EL (cell line): ENCODE measurements at places on chromosomes 6 and 20.

GRCh38 chr6:16254535-16254934 is 16.1 kb downstream of the GMPR start:
- DNase-seq, result no peak

DNA sequence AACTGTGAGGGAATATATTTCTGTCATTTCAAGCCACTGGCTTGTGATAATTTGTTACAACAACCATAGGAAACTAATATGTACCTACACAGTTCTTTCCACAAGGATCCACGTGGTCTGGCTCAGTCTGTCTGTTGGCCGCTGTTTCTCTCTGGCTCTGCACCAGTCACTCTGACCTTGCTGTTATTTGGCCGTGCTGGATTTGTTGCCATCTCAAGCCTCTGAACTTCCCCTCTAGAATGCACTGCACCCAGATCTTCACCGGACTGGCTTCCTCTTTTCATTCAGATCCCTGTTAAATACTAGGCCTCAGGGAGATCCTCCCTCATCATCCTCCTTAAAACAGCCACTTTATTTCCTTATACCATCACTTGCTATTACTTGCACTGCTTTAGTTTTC is 446.8 kb downstream of the TFAP2B start:
- no peak for DNase-seq

- no peak for DNase-seq
Observed at GRCh38 chr20:22544462-22544861, 39.9 kb downstream of the FOXA2 start.

DNA sequence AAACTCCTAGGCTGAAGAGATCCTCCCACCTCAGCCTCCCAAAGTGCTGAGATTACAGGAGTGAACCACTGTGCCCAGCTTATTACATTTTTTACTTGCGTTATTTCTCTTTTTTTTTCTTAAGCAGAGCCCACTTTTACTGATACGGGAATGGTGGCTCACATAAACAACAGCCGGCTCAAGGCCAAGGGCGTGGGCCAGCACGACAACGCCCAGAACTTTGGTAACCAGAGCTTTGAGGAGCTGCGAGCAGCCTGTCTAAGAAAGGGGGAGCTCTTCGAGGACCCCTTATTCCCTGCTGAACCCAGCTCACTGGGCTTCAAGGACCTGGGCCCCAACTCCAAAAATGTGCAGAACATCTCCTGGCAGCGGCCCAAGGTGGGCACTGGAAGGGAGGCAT is 10.5 kb downstream of the CAPN11 start:
- DNase-seq, result no peak

DNA sequence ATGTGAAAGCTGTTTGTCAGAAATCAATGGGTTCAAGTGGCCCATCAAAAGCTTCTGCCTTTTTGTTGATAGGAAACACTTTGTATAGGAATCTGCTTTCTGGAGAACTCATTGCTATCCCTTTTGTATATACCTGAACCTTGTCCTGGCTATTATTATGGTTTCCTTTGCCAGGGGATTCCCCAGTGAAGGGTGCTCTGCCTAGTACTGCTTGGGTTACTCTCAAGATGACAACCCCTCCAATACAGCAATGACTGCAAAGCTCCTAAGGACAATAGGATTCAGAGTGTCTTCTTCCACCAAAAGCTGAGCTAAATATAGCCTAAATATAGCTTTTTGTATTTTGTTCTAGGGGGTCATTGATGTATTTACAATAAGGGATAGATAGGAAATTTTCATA is 54.0 kb upstream of the PTPRK start:
- DNase-seq, result no peak

DNA sequence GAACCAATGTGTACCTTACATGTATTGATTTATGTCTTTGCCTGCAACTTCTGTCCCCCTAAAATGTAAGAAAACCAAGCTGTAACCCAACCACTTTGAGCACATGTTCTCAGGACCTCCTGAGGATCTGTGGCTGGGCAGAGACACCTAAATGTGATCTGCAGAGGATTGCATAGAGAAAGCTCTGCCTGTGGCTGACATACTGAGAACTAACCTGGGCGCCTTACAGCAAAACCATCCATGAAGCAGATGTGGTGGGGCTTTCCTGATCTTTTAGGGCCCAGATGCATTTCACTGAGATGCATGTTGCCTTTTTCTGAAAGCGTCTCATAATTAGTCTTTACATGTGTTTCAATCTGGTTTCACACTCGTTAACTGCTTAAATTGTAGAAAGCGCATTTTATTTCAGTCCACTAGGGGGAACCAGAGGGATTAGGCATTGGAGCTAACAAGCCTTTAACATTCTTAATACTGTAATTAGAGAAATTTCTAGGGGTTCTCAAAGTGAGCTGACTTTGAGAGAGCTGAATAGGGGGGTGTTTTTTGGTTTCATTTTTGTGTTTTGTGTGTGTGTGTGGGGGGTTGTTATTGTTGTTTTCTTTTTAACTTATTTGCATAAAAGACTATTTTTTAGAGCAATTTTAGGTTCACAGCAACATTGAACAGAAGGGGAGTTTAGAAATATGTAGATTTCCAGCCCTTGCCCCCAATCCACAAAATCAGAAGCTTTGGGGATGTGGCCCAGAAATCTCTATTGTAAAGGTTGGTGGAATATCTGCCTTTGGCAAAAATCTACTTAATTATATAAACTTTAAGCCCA is 50.9 kb upstream of the FAM184A start:
- DNase-seq, result peak; percentile 71

DNA sequence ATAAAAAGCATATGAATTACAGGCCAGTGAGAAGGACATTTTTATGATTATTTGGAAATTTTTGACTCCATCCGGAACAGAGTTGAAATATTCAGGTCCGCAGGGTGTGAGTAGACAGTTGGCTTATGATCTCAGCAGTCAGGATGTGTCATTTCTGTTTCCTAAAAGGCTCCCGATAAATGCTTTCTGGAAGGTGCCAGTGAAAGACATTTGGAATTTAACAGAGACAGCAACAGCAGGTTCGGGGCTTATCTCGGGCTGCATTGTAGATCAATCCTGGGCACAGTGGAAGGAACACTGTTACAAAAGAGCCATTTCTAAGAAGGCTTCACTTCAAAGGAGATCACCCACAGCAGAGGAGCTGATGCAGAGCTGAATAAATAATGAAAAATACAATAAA is 934.4 kb downstream of the KIF16B start:
- no peak for DNase-seq

GRCh38 chr20:51529758-51530157 is 12.8 kb downstream of the NFATC2 start:
- peak; percentile 21 for DNase-seq

DNA sequence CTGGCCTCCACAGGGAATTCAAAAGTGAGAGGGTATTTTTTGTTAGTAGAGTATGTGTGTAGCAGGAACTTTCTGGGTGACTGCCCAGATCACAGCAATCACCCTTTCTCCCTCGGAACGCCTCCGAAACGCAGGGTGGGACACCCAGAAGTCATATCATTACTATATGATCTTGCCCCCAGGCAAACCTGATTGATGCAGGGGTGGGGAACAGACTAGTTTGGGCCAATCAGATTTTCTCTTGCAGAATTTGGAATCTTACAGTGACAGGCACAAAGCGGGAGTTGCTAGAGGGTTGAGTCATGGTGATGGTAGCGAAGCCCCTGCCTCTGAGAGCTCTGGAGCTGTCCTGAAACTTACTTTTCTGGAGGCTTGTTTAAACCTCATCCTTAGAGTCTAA is 16.5 kb upstream of the RPN2 start:
- no peak for DNase-seq

- DNase-seq, result no peak
Observed at GRCh38 chr6:36226438-36227047, 30.0 kb downstream of the BRPF3 start.

- peak; percentile 35 for DNase-seq
Observed at GRCh38 chr6:22025468-22026163, 271.2 kb downstream of the PRL start.

GRCh38 chr6:150177952-150178520 is 35.2 kb downstream of the PPP1R14C start:
- DNase-seq, result no peak

GRCh38 chr6:77448546-77448945 is 14.7 kb downstream of the HTR1B start:
- DNase-seq, result no peak

DNA sequence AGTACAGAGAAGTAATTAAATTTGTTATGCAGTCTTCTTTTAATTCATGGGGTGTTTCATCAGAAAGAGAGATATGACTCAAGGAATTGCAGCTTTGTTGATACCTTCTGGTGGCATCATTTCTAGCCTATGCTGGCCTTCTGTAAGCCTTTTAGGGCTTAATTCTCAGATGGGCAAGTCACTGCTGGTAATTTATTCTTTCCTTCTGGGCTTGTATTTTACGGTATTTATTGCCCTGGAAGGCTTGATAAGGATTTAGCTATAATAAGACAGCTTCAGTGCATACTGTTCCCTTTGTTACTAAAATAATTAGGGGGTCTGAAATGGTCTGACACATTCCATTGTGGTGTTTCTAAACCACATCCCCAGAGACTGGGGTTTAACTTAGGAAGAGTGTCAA is 57.9 kb upstream of the EMILIN3 start:
- no peak for DNase-seq

DNA sequence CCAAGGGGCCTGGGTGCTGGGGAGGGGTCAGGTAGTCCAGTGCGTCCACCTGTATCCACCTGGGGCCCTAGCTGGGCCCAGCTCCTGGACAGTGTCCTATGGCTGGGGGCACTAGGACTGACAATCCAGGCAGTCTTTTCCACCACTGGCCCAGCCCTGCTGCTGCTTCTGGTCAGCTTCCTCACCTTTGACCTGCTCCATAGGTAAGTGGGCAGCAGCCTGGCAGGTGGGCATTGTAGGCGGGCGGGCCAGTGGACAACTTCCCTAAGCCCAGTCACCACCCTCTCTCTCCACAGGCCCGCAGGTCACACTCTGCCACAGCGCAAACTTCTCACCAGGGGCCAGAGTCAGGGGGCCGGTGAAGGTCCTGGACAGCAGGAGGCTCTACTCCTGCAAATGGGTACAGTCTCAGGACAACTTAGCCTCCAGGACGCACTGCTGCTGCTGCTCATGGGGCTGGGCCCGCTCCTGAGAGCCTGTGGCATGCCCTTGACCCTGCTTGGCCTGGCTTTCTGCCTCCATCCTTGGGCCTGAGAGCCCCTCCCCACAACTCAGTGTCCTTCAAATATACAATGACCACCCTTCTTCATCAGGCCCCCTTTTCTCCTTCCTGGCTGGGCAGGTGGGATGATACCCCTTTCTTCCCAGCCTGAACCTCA is 584 bp downstream of the C20orf141 start:
- DNase-seq, result no peak

- no peak for DNase-seq
Observed at GRCh38 chr6:145313041-145313855, 422.1 kb downstream of the EPM2A start.

- DNase-seq, result no peak
Observed at GRCh38 chr20:24821391-24821790, 127.7 kb upstream of the CST7 start.

DNA sequence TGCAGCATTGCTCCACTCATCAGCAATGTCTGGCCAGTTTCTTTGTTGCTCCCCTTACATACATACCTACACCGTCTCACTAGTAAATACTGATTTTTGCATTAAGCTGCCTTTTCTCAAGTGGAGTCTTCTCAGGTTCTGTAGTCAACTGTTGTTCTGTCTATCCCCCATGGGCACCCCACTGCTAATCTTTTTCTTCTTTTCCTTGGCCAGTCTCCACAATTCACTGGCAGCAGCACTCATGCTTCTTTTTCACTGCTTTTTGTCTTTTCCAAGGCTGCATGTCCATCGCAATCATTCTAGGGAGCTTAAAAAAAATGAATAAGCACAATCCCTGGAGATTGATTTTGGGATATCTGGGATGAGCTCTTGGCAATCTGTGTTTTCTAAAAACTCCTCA is 10.3 kb upstream of the ERVFRD-1 start:
- no peak for DNase-seq

- DNase-seq, result no peak
Observed at GRCh38 chr6:49454787-49455709, 8.0 kb downstream of the MMUT start.

GRCh38 chr6:22236626-22237414 is 60.0 kb downstream of the PRL start:
- peak; percentile 91 for DNase-seq

GRCh38 chr6:35970181-35970580 is 49.3 kb upstream of the SRPK1 start:
- DNase-seq, result peak; percentile 43

GRCh38 chr6:144475411-144475810 is 190.3 kb downstream of the UTRN start:
- no peak for DNase-seq

DNA sequence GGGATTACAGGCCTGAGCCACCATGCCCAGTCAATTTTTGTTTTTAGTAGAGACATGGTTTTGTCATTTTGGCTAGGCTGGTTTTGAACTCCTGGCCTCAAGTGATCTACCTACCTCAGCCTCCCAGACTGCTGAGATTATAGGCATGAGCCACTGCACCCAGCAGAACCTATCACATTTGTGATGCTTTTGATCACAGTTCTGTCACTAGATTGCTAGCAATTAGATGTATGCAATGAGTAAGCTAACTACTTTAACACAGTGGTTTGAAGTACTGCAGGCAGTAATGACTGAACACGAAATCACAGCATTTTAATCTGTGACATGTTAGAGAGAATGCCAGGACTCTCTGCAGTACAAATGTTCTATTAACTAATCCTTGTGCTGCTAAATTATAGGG is 19.6 kb upstream of the SAMHD1 start:
- DNase-seq, result no peak

- DNase-seq, result peak; percentile 38
Observed at GRCh38 chr20:43840382-43841070, 74.1 kb upstream of the TOX2 start.

DNA sequence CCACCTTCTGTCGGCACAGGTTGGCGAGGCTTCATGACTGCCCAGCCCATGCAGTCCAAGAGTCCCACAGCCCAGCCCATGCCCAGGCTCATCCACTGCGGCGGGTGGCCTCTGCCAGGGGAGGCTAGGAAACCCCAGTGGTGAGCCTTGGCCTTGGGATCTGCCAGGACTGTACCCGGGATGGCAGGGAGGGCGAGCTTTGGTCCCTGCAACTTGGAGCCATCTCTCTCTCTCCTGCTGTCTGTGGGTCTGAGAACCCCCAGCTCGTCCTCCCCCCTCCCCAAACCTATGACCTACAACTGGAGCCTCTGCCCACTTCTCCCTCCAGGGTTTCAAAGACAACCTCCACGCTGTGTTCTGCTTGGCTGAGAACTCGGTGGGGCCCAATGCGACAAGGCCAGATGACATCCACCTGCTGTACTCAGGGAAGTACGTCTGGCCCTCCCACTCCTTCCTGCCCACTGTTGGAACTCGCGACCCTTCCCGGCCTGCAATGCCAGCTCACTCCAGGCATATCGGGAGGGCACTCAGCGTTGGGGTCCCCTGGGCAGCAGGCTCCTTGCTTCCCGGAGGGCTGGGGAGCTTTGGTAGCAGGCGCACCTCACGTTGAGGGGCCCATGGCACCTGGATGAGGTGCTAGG is 19.7 kb downstream of the NPEPL1 start:
- DNase-seq, result no peak
